ENCODE measurements at places on chromosomes 13 and 19.

DNA sequence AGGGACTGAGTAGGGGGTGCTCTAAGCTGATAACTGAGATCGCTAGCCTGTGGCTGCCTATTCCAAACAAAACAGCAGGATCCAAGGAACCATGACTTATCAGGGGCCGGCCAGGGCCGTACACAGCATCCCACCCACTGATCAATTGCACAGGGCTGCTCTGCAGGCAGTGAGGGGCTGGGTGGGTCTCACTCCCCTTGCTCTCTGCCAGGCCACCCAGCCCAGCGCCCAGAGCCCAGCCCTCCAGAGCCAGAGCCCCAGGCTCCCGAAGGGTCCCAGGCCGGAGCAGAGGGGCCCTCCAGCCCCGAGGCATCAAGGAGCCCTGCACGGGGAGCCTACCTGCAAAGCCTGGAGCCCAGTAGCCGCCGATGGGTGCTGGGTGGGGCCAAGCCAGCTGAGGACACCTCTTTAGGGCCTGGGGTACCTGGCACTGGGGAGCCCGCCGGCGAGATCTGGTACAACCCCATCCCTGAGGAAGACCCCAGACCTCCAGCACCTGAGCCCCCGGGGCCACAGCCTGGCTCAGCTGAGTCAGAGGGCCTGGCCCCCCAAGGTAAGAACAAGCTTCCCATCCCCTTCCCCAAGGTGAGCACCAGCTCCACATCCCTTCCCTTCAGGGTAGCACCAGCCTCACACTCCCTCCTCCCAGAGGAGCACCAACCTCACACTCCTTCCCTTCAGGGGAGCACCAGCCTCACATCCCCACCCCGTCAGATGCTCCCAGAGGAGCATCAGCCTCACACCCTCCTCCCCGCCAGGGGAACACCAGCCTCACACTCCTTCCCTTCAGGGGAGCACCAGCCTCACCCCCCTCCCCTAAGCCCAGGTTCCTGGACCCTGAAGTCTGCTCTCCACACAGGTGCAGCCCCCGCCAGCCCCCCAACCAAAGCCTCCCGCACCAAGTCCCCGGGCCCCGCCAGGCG is 1.9 kb downstream of the SYDE1 start:
- no peak for DNase-seq

GRCh38 chr19:33767898-33768413 is 28.7 kb upstream of the KCTD15 start:
- no peak for DNase-seq

DNA sequence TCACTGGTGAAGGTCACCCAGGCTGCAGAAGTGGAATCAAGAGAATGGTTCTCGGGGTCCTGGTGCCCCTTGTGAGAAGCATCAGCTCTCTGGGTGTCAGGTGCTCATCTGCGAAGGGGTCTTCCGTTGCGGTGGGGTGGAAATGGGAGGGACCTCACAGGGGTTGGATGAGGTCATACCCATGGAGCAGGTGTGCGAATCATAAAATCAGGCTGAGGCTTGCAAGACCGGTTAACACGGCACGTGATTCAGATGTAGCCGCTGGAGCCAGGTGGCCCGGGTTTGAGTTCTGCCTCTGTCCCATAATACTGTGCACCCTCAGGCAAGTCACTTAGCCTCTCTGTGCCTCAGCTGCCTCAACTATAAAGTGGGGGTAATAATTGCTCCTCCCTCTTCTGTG is 3.9 kb upstream of the KLK15 start:
- no peak for DNase-seq

- no peak for DNase-seq
Observed at GRCh38 chr13:110212529-110212928, 94.4 kb downstream of the COL4A1 start.

GRCh38 chr19:45049073-45049736 is 10.4 kb downstream of the CLASRP start:
- no peak for DNase-seq

DNA sequence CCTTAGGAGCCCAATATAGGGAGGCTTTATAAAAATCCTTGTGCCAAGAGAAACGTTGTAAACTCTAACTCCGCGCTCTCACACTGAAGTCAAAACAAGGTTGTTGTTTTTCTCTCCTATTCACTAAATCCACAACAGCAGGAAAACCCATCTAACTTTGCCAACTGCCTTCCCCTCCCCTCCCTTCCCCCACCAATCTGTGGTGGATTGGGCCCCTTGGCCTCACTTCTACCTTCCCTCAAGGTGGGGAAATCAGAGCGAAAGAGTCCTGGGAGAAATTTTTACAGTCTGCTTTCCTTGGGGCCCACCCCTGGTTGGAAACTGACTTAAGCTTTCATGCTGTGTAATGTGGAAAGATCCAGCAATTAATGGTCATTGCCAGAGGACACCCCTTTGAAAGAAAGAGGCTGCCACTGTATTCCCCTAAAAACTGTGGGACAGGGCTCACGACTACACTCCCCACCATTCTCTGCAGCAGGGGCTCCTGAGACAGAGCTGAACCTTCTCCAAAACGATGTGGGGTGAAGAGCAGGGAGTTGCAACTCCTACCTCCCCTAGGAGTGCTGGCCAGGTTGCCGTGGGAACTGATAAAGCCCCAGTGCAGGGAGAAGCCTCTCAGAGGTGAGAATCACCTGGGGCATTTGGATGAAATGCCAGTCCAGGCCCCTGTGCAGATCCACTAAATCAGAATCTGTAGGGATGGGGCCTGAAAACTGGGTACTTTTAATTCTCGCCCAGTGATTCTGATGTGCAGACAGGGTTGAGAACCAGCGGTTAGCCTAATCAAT is 1.1 kb downstream of the DHRS12 start:
- DNase-seq, result no peak

- DNase-seq, result no peak
Observed at GRCh38 chr19:31537136-31537535, 187.9 kb upstream of the TSHZ3 start.

- DNase-seq, result no peak
Observed at GRCh38 chr13:72534951-72535640, 192.3 kb downstream of the MZT1 start.

DNA sequence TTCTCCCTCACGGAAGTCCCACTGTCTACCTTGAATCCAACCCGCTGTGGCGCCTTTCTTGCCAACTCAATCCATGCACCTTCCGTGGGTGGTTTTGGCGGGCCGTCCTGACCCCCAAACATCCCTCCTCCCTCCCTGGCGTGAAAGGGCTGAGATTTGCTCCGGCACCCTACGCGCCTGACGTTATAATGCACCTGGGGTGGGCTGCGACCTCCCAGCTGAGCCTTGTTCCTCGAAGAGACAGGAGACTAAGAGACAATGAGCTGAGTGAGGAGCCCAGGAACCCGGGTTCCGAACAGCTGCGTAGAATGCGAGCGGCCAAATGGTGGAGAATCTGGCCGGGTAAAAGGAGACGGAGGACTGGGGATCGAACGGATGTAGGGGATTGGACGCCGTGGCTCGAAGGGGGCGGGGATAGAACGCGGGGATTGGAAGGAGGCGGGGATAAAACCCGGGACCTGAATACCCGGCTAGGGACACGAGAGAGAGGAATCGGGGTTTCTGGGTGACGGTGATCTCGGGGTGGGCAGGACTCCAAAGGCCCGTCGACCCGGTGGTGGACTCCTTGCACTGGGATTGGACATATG is at the start of gene CPT1C:
CPT1C (plus strand) TSS at position 461 of the 587 bp plus-strand sequence. CDS start 1,137 bp downstream, outside the sequence.
- no peak for DNase-seq

GRCh38 chr13:113183450-113184129 is 24.9 kb downstream of the PCID2 start:
- DNase-seq, result no peak

- no peak for DNase-seq
Observed at GRCh38 chr13:79191501-79191900, 214.6 kb downstream of the RBM26 start.

DNA sequence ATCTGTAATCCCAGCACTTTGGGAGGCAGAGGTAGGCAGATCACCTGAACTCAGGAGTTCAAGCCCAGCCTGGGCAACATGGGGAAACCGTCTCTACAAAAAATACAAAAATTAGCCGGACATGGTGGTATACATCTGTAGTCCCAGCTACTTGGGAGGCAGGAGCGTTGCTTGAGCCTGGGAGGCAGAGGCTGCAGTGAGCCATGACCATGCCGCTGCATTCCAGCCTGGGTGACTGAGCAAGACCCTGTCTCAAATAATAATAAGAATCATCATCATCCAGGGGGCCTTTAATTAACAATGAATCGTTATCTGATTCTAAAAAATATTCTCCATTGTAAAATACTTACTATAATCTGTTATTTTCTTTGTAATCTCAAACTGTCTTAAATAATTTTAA is 283.4 kb downstream of the DACH1 start:
- DNase-seq, result no peak

DNA sequence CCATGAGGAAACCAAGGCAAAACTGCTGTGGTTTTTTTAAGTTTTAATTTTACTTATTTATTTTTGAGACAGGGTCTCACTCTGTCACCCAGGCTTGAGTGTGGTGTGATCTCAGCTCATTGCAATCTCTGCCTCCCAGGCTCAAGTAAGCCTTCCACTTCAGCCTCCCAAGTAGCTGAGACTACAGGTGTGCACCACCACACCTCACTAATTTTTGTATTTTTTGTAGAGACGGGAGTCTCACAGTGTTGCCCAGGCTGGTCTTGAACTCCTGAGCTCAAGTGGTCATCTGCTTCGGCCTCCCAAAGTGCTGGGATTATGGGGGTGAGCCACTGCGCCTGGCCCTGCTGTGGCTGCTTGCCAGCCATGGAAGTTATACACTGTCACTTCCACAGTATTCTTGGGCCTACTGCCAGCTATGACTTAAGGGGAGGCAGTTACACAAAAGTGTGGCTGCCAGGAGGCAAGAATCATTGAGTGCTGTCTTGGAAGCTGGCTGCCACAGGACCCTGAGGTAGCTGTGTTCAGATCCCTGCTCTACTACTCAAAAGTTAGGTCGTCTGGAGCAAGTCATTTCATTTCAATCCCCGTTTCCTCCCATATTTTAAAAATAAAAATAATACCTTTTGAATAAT is 12.7 kb downstream of the FARP1 start:
- no peak for DNase-seq

- no peak for DNase-seq
Observed at GRCh38 chr19:58261968-58262921, 16.5 kb upstream of the ZNF8 start.

DNA sequence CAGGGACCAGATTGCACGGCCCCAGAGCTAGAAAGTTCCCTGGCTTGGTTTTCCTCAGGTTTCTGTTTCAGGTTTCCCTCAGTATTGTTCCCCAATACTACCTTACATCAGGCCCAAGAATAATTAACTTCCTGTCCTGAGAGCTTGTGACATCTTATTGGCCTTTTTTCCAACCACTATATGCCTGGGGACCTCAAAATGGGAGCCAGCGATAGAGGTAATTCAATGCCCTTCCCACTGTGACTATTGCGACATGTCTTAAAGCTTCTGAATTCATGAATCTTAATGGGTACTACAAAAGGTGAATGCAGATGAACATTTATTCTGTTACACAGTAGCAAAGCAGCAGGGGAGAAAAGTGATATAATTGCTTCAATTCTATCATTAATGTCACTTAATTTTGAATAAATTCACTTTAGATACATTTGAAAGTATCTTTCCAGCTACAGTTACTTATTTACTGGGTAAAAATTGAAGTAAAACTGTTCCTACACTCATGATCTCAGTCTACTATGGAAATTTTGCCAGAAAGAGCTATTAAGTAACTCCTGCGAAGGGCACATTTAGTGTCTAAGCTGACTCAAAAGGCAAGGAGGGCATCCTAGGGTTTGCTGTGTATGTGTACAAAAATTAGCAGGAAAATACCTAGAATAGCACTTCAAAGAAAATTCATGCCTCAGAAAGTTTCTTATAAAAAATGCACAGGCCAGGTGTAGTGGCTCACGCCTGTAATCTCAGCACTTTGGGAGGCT is 4.1 kb downstream of the CRYL1 start:
- no peak for DNase-seq

- no peak for DNase-seq
Observed at GRCh38 chr19:35357867-35358573, at the start of gene FFAR3. TSS of gene FFAR3 (plus strand) at chr19:35358460. CDS start at chr19:35358891, 431 bp downstream.

DNA sequence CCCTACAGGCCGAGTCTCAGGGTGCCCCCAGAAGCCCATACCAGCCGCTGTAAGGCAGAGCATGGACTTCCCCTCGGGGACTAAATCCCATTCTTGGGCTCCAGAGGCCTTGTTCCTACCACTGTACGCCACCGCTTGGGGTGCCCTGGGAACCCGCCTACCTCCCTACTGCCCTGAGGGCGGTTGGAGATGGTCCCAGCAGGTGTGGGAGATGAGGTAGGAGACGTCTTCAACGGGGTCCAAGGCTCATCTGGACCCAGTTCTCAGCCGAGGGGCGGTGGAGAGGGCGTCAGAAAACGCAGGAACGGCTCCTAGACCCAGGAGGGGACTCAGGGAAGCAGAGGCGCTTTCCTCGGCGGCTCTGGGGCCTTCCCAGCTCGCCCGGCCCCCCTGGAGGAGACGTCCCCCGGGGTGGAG is 833 bp upstream of the ZIK1 start:
- DNase-seq, result no peak

GRCh38 chr13:81383444-81383843 is 1042.5 kb upstream of the SPRY2 start:
- DNase-seq, result no peak

- no peak for DNase-seq
Observed at GRCh38 chr13:52161181-52161646, 1.8 kb upstream of the NEK3 start.

GRCh38 chr13:46039411-46040182 is 12.9 kb downstream of the ZC3H13 start:
- DNase-seq, result no peak

DNA sequence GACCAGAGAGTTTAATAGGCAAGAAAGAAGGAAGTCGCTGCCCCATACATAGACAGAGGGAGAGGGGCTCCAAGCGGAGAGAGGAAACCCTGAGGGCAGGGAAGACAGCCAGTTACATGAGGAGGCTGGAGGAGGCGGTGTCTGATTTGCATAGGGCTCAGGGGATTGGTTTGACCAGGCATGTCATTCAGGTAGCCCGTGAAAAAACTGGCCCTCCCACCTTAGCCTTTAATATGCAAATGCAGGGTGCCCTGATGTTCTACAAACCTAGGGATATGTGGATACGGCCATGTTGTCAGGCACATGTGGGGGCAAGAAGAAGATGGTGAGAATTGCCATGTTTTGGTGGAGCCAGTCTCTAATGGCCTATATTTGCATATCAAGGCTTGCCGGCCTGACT is 1461.6 kb downstream of the PCDH9 start:
- no peak for DNase-seq

GRCh38 chr19:27748551-27749152 is 1464.3 kb downstream of the UQCRFS1 start:
- DNase-seq, result no peak

DNA sequence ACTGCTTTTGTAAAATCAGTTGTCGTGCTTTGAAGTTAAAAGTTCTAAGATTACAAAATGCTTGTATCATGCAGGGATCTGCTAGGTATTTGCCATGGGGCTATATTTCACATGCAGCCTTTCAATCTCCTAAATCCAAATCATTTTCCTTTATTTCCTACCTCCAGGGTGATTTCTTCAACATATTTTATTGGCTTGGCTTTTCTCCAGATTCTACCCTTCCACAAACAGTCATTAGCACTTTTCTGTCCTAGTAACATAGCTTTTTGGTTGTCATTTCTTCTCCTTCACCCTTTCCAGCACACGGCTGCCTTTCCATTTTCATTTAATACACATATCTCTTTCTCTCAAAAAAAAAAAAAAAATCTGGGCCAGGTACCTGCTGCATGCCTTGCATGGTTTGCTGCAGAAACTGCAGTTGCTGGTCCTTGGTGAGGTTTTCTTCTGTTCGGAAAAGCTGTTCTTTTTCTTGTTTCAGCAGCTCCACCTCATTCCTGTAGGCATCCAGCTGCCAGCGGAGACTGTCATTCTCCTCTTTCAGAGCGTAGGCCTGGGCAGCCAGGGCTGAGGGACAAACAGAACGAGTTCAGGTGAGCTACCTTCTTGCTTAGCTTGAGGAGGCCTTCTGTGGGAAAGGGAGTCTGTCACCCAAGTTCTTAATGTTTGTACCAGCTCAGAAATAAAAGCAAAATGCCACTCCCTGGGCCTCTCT is 274.7 kb downstream of the DNAJC15 start:
- no peak for DNase-seq

All from activated gamma-delta T cell treated with anti-CD3 and anti-CD28 coated beads, Interleukin-2, amount 50 U/mL, for 16 hours (primary cell).